ENCODE measurements at places on chromosomes 1 and 21. TPM values are rescaled to one million over a fixed set of nuclear protein-coding genes. Genes with fewer than 3 reads are reported as not detected.

Gene LRRC38
- total RNA-seq, result 6.3 TPM

DNA sequence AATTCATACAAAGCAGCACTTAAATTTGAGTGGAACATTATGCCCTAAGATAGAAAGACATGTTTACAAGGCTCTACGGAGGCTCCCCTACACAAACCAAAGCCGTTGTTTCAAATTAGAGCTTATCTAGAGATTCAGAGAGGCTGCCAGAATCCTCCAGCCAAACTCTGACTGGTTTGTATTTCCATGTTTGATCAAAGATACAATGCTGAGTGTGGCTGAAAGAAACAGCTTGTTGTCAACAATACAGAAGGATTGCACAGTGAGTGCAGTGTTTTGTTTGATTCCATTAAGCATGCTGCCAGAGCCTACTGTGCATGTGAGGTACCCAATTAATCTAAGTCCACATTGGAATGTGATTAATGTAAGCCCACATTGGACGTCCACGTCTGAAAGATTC lies 402.7 kb downstream of the DISC1 start:
- no peak for DNase-seq

DNA sequence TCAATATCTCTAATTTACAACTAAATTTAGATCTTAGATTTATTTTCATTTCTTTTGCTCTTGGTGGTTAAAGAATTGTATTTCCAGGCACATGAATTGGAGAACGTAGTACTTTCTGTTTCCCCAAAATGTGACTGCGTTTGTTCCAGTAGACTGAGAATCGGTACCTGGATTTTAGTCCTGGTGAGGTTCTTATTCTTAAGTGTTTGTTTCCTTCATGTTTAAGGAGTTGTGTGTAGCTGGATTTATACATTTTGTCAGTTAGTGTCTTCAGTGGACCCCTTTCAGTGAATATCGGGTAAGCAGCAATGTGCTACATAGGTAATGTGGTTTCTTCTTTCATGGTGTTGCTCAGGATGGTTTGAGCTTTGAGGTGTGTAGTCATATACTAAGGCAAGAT lies 6.8 kb downstream of the MIER1 start:
- no peak for DNase-seq

DNA sequence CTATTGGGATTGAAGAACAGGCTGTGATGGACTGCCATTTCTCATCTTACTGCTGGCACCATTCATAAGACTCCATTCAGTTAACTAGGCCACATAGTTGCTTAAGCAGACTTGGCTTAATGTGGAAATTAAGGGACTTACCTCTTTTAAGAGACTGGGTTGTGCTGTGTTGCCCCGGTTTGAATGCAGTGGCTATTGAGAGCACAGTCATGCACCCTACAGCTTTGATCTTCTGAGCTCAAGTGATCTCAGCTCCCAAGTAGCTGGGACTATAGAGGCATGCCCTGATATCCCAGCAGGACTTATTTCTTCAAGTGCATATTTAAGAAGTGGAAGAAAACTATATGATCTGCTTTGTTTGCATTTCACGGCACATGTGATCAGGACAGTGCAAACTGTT lies 181.1 kb downstream of the RASAL2 start:
- DNase-seq, result no peak

DNA sequence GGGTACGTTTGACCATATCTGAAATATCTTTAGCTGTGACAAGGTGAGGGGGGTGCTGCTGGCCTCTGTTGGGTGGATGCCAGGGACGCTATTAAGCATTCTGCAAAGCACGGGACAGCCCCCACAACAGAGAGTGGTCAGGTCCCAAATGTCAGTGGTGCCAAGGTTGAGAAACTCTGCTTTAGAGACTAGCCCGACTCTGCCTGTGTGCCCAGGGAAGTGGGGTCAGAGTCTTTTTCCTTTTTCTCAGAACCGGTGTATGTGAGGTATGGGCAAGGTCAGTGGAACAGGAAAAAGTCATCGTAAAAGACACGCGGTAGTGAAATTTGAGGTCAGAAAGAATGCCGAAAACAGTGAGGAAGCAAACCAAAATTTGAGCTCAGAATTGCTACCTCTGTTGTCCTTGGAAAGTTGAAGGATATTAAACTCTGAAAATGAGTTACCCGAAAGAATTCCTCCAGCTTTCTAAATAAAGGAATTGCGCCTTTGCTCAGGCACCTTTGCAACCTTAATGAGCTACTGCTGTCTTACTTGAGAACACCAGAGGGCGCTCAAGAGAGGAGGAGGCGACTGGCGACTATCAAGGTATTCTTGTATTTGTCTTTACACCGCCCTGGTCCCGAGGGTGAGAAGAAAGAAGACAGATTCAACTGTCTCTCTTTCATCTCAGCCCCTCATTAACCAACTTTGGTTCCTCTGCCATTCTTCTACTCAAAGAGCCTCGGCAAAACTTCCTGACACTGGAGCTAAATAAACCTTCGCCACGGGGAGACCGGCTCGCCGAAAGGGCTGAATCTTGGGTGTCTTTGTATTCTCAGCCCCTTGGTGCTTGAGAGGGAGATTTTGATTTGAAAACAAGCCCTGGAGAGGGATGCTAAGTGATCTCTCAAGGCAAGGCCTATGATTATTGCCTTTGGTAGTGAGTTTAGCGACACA lies 85.4 kb upstream of the OLIG2 start:
- DNase-seq, result no peak

DNA sequence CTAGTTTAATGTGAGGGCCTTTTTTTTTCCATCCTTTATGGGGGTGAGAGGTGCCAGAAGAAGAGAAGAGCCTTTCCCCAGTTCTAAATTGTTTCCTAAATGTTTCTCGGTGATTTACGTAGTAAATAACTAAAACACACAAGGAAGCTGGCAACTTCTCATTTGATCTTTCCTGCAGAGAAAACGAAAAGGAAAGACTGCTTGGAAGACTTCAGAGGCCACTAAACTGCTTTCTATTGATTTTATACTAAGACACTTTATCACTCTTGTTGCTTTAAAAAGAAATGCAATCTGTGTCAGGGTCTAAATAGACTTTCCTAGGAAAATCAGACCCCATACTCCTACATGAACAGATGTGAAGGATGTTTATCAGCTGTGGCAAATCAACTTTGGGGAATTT lies 52.1 kb upstream of the KAZN start:
- no peak for DNase-seq

DNA sequence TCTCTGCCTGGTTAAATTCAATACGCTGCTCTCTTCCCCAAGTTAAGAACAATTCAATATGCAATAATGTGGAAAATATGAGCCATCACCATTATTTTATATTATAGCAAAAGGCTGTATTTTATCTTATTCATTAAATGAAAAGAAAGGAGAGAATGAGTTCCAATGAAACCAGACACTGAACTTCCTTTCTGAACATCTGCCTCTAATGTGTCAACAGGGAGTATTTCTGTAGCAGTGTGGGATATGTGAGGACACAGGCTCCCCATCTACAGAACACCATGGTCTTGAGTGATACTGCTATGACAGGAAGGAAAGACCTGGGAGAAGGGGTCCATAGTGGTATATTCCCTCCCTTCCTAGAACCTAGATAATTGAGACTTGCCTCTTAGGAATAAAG lies 46.3 kb downstream of the CASQ2 start:
- DNase-seq, result no peak

GRCh38 chr1:27577504-27578188 lies 26.3 kb downstream of the AHDC1 start:
- DNase-seq, result no peak

DNA sequence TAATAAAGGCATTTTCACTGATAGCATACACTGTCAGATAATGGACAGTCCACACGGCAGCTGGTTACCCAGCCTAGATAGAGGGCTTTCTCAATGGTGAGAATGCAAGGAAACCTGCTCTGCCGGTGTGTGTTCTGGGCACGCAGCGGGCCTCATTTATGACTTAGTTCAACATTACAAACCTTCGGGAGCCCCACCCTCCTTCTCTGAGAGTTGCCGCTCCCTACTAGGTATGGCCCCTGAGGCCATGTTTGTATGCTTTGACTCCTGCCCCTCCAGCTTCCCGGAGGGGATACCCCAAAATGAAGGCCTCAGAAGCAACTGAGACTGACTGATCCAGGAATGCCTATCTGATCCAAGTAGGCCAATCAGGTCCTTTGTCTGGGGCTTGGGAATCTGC lies 17.2 kb upstream of the FABP3 start:
- DNase-seq, result no peak

DNA sequence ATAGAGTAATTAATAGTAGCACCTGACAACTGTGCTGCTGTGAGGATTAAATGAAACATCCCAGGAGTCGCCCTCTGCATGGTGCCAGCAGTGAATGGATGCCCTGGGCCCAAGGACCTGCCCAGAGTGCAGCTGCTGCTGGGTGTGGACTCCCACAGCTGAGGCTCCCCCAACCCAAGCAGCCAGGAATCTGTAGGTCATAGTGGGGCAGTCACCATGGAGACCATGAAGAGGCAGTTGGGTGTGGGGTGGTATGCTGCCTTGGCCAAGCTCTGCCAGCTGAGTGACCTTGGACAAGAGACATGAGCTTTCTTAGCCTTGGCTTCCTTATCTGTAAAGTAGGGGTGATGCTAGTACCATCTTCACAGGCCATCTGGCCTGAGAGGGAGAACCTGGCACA lies 9.4 kb downstream of the OLIG2 start:
- DNase-seq, result no peak
